ENCODE measurements at places on chromosomes 2 and 18.

DNA sequence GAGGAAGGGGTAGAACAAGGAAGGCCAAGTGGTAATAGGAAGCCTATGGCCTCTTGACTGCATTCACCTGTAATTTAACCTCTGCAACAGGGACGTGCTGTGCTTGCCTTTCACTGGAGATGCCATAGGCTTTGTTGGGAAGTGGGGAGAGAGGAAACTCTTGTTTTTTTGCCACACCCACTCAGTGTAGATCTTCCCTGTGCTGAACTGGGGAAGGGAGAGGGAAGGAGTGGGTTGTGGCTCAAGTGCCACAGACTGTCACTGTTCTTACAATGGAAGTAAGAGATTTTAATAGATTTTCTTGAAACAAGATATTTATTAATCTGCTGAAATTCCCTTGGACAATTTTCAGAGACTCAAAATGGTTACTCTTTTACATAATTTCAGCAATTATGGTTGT is 127.3 kb downstream of the FAM210A start:
- DNase-seq = no peak

- no peak for DNase-seq
Measured at GRCh38 chr2:43469713-43470112, 126.1 kb downstream of the THADA start.

DNA sequence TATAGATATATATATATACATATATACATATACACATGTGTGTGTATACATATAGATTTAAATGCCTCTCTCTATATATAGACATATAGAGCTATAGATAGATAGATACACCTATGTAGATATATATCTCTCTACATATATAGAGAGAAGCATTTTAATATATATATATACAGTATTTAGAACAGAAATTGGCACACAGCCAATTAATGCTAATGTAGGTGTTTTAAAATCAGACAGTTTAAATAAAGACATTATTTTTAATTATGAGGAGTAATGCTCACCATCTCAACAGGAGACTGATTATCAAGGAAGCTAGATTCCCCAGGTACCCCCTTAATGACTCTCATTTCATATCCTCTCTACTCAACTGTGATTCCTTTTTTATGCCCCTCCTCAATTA is 170.7 kb upstream of the CRIM1 start:
- DNase-seq = no peak

- no peak for DNase-seq
Measured at GRCh38 chr2:149625271-149625670, 37.7 kb upstream of the MMADHC start.
